NCI-H2227 treated with DMSO at 0.1 percent for 48 hours (cell line): ENCODE measurements at places on chromosomes 6 and 20.

GRCh38 chr6:136647363-136647852 is 97.2 kb upstream of the MAP7 start:
- DNase-seq, result no peak

DNA sequence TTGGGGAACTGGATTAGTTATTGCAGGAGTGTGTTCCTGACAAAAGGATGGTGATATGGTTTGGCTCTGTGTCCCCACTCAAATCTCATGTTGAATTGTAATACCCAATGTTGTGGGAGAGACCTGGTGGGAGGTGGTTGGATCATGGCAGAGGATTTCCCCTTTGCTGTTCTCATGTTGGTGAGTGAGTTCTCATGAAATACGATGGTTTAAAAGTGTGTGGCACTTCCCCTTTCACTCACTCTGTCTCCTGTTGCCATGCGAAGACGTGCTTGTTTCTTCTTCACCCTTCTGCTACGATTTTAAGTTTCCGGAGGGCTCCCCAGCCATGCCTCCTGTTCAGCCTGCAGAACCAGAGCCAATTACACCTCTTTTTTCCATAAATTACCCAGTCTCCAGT is 16.2 kb upstream of the TREM1 start:
- no peak for DNase-seq

DNA sequence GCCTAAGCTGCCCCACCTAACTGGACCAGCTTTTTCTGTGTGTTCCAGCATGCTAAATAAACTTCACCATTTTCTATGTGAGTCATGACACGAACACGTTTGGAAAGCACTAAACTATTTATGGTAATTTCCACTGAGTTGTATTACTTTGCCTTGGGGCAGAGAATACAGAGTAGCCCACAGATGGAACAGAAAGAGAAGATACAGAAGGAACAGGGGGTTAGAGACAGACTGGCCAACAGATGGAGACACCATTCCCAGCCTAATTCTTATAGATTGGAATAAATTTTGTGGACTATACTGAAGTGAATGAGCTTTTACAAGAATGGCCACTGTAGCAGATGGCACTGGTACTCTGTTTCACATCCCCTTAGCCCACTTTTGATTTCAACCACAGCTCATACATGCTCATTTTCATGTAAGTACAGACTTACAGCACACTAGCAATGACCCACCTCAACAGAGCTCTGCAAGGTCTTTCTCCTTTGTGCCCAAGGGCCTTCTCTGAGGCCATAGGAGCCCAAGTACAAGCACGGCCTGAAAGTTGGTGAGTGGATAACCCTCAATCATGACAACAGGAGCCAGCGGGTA is 13.1 kb upstream of the NT5DC1 start:
- DNase-seq, result no peak

- DNase-seq, result no peak
These were observed 40.3 kb downstream of the NCR2 start for GRCh38 chr6:41375598-41376151.

- no peak for DNase-seq
These were observed 333.8 kb downstream of the CDH26 start for GRCh38 chr20:60292001-60292520.

GRCh38 chr6:2748183-2748582 is 2.5 kb downstream of the MYLK4 start:
- peak; percentile 82 for DNase-seq

DNA sequence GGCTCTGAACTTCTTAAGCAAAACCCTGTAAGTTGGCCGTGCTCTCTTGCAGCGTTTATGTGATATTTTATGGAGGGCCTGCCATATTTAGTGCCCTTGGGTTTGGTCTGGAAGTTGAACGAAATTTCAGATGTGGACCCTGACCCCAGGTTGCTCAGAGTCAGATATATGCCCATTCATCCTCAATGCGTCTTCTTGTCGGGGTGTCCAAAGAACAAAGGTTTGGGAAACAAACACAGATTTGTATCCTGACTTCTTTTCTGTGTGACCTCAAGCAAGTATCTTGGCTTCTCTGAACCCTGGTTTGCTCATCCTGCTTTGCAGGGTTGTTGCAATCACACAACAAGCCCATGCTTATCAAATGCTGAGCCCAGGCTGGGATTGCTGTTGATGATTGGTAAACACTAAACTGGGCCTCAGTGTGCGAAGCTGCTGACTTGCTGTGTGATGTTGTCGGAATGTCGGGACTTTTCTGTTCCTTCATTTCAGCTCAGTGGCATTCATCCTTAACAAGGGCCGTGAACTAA is 103.5 kb upstream of the PTPN1 start:
- no peak for DNase-seq

GRCh38 chr6:130913120-130913519 is 85.9 kb downstream of the SMLR1 start:
- no peak for DNase-seq

DNA sequence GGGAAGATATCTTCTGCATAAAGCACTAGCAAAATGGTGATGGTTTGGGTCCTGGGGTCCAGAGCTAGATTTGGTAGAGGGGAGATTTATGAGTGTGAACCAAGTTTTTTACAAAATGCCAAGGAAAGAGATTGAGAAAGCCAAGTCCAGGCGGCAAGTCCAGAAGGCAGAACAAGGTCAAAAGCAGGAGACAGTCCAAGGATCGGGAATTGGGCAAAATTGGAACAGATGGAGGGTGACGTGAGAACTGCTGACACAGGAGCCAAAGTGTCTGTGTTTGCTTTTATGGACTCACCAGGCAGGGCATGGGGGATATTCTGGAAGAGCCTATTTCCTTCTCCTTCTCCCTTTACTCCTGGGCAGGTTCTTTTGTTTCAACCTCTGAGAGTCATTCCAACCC is 4.1 kb downstream of the NHLRC1 start:
- DNase-seq, result no peak

DNA sequence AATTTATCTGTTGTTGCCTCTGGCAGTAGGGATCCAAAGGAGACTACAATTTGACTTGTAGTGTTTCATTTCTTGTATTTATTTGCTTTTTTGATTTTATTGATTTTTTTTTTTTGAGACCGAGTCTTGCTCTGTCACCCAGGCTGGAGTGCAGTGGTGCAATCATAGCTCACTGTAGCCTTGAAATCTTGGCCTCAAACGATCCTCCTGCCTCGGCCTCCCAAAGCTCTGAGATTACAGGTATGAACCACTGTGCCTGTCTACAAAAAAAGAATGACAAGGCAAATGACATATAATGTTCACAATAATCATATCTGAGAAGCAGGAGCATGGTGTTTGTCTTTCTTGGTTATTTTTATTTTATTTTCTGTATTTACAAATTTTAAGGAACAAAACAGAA is 117.6 kb upstream of the RNF24 start:
- no peak for DNase-seq

- no peak for DNase-seq
These were observed 4.5 kb downstream of the HINT3 start for GRCh38 chr6:125961117-125961516.

DNA sequence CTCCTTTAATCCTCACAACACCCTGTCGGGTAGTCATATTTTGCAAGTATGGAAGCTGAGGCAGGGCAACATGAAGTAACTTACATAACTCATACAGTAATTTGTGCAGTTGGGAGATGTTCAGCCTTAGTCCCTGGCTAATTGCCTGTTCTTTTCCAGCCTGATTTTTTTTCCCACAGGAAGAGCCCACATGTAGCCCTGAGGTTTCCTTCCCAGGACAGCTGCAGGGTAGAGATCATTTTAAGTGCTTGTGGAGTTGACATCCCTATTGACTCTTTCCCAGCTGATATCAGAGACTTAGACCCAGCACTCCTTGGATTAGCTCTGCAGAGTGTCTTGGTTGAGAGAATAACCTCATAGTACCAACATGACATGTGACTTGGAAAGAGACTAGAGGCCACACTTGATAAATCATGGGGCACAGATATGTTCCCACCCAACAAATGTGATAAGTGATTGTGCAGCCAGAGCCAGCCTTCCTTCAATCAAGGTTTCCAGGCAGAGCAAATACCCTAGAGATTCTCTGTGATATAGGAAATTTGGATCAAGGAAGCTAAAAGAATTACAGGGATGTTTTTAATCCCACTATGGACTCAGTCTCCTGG is 5.0 kb upstream of the BTN2A1 start:
- no peak for DNase-seq

- peak; percentile 84 for DNase-seq
These were observed 356.6 kb upstream of the SULF2 start for GRCh38 chr20:48141660-48142515.
